Right renal cortex interstitium (tissue), 3 donors: ENCODE measurements at places on chromosomes 12 and 14. TPM values are rescaled to one million over a fixed set of nuclear protein-coding genes. Genes with fewer than 3 reads are reported as not detected.

DPF3 gene
- 4.4 TPM for polyA plus RNA-seq

PTGDR gene
- 0.57 TPM for polyA plus RNA-seq

POTEG gene
- polyA plus RNA-seq = not detected

WSCD2 gene
- 7.8 TPM for polyA plus RNA-seq

PRKCH gene
- polyA plus RNA-seq = 20.1 TPM

FGF6 gene
- not detected for polyA plus RNA-seq

TMEM63C gene
- 2.1 TPM for polyA plus RNA-seq

PELI2 gene
- 29.1 TPM for polyA plus RNA-seq

JAG2 gene
- polyA plus RNA-seq = 6.6 TPM

CLEC6A gene
- 0.17 TPM for polyA plus RNA-seq

BCL11B gene
- polyA plus RNA-seq = 2.3 TPM

CRY1 gene
- polyA plus RNA-seq = 28.5 TPM

CLEC9A gene
- 0.44 TPM for polyA plus RNA-seq

SYT1 gene
- 21.8 TPM for polyA plus RNA-seq

ZFYVE26 gene
- 15.7 TPM for polyA plus RNA-seq

IQSEC3 gene
- 6.7 TPM for polyA plus RNA-seq

RFX4 gene
- not detected for polyA plus RNA-seq

GLIPR1L1 gene
- polyA plus RNA-seq = not detected

TMEM253 gene
- 1.7 TPM for polyA plus RNA-seq
